ENCODE measurements at places on chromosomes 1 and 21. TPM values are rescaled to one million over a fixed set of nuclear protein-coding genes. Genes with fewer than 3 reads are reported as not detected.
A peak's percentile ranks its signal among the peaks of the same experiment; 100 is the strongest.

DNA sequence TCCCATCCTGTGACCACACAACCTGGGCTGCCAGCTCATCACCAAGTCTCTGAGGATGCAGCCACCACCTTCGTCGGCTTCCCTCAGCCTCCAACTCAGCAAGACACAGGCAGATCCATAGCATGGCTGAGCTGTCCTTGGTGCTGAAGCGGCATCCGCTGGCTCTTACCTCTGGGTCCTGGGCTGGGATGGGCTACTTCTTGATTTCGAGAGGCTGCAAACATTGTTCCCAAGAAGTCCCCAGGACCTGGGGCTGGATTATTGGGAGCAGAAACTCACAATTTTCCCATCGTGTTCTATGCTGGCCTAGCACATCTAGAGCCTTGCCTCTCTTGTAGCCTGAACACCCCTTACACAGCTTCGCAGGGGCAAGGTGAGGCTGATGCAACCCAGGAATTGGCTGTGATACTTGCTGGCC lies 24.9 kb upstream of the C1QA start:
- peak; percentile 64 for DNase-seq

DNA sequence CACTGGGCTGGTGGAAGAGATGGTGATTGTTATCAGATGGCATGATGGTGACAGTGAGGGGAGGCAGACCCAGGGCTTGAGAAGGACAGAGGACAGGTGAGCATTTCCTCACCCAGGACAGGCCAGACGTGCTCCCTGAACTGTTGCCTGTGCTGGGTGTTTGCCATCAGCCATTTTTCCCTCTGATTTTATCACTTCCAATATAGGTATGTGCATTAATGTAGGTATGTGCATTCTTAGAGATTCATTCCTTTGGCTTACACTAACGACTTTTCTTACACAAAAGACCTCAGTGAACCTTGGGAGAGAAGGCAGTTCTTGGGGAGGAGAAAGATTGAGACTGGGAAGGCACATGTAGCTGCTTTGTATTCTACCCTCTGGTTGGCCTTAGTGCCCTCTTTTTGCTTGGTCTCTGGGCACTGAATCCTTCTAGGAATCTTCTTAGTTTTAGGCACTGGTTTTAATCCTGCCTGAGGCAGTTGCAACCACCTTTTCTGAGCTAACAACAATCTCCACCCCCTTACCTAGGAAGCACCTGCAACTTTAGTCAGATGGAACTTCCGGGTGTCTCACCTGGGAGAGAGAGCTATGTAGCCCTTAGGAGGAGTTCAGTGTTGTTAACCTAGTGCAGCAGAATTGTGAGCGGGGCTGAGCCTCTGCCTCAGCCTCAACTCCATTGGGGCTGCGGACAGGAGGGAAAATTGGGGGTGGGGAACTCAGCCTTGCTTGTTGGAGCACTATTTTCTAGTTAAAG lies 30.9 kb downstream of the C1orf116 start:
- peak; percentile 50 for DNase-seq

- no peak for DNase-seq
Measured at GRCh38 chr1:180387413-180387812, 115.0 kb downstream of the ACBD6 start.

DNA sequence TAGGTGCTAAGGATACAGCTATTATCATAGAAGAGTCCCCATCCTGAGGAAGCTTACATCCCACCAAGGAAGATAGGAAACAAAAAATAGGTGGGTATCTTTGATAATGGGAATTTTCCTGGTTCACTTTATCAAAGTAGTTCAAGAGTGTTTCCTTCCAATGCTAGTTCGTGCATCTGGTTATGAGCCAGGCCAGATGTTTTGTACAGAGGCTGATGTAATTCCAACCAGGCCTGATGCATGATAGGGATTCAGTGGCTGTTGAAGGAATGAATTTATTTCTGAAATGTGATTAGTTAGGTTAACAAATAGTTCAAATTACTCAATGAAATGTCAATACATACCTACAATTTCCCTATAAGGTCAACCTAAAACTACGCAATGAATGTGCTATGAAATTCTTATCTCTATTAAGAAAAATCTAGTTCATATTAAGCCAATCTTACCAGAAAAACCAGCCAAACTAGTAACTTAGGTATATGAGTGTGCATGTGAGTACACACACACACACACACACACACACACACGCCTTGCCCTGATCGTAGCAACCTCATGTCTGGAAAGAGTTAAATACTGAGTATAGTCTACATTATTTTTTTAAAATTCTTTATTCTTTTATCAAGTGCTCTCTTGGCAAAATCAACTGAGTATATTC lies 9.5 kb upstream of the ZBTB18 start:
- no peak for DNase-seq

The S100A7 gene
- total RNA-seq, result not detected

- no peak for DNase-seq
Measured at GRCh38 chr1:108077991-108078390, 113.0 kb upstream of the VAV3 start.

DNA sequence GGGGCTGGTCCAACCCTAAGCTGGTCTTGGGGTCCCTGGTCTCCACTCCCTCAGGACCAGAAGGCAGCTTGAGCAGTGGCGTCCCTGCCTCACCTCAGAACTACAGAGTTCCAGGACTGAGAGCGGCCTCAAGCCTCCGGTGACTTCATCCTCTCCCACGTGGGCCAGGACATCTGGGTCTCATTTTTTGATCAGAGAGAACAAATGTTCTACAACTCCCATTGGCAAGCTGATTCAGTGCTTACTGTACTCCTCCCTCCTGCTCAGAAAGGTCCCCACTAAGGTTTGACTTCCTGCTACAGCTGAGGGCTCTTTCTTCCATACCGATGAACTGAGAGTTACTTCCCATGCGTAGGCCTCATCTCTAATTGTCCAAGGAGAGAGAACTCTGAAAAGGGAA lies 78.5 kb downstream of the PLXNA2 start:
- DNase-seq, result no peak

DNA sequence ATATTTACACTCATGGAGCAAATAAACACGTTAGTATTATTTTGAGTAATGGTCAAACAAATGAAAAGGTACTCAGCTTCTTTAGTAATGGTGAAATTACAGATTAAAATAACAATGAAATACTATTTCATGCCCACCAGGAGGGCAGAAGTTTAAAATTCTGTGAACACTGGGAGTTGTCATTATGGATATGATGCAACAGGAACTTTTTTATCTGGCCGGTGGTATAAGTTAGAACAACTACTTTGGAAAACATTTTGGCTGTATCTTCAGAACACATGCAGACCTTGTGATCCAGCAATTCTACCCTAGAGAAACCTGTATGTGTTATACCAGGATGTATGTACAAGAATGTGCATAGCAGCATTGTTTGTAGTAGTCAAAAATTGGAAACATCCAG lies 23.2 kb upstream of the PPP1R8 start:
- DNase-seq, result no peak

The C1orf185 gene
- total RNA-seq, result not detected

GRCh38 chr1:226481133-226481532 lies 67.4 kb upstream of the STUM start:
- DNase-seq, result no peak

GRCh38 chr1:236830116-236830515 lies 35.0 kb downstream of the MTR start:
- no peak for DNase-seq

DNA sequence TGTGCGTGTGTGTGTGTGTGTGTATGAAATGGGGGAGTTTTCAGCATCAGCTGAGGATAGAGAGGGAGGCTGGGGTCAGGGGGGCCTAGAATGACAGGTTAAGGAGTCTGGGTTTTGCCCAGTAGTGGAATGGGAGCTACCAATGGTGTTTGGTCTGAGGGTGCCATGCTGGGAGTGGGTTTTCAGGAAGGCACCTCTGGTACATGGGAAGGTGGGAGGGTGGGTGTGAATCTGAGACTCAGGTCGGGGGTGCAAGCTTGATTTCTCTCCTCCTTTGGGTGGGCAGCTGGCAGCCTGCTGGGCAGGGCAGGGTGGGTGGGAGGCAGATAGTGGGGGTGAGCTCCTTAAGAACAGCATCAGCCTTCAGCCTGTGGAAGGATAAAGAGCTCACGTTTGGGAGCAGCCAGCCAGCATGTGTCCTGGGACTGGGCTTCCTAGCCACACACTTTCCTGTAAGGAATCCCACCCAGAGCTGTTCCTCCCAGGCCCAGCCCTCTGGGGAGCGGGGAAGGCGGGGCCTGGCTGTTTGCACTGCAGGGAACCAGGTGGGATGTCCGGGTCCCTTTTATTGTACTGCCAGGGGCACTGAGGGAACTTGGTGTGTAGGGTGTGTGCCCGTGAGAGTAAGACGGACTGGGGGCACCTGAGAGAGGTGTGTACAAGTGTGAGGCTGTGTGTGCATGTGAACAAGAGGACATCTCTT lies 152.8 kb downstream of the FOXD2 start:
- DNase-seq, result no peak
